Fibroblast of skin of right quadriceps (primary cell): ENCODE measurements at places on chromosomes 1 and 21.
A peak's percentile ranks its signal among the peaks of the same experiment; 100 is the strongest.

DNA sequence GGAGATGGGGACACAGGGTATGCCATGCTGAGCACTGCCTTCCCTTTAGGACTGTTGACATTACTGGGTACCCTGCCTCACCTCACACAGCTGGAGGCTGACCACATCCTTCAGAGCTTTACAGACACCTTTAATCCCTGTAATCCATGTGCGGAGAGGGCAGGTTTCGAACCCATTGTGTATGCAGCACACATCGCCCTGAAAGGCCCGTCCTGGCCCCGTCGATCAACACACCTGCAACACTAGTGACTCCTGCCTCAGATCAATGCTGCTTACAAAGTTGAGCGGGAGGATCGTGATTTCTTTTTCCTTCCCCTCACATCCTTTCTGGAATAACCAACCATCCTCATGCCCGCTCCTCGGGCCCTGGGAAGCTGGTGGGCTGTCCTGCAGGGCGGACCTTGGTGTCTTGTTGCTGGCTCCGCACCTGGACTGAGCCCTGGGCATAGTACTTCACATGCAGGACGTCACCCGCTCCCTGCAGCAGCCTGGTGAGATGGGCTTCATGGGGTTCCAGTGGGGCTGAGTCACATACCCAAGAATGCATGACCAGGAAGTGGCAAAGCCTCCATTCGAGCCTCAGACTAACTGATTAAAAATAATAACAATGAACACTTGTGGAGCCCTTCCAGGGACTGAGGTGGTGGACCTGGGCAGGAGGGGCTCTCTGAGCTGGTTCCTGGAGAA lies 403.6 kb downstream of the PTPRU start:
- DNase-seq: peak; percentile 54

DNA sequence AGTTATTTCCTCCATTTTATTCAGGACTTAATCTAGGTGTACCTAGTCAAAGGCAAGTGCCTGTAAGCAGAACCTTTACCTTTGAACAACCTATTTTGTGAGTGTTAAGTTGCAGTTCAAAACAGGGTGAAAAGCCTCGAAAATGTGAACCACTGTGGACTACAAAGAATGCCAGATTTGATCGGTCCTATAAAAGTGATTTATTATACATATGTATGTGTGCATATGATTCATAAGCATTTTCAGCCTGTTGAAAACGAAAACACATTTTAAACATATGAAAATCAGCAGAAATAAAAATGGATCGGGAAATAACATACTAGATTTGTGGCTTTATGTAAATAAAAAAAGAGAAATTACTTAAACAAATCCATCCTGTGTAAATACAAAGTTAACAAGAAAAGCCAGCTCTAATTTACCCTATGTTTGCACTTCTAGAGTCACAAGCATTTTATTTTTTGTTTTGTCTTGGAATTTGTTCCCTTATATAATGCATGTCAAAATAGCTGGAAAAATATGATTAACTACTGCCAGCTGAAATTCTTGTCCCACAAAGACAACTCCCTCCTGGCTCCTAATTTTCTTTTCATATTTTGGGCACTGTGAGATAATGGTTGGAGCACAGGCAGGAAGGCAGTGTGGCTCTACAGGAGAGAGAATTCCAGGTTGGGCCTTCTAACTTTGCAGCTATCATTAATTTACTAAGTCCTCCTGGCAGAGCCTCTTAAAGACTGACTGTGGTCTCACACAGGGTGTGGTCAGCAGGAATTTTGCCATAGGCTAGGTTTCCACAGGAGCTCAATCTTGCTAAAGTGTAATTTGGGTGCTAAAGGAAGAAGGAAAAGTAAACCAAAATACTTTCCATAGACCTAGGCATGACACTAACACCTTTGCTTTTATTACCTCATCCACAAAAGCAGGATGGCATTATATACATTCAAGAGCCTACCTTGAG lies 70.2 kb upstream of the CDC42BPA start:
- DNase-seq: peak; percentile 43

GRCh38 chr1:2174348-2175054 lies 20.1 kb downstream of the FAAP20 start:
- DNase-seq: peak; percentile 37

DNA sequence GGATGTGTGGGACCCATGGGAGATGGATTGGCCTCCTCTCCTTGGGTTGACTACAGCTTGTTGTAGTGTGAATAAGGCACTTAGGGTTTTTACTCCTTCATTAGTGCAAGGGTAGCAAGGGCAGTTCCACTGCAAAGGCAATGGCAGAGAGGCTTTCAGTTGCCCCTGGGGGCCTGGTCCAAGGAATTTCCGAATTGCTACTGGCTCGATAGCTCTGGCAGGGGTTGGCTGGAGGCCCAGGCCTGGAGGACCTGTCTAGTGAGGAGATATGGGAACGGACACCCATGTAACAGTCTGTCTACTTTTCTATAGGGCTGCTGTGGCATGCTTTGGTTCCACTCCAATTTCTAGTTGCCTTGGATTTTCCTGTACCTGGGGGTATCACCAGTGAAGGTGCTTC lies 218.9 kb upstream of the C1orf105 start:
- no peak for DNase-seq

DNA sequence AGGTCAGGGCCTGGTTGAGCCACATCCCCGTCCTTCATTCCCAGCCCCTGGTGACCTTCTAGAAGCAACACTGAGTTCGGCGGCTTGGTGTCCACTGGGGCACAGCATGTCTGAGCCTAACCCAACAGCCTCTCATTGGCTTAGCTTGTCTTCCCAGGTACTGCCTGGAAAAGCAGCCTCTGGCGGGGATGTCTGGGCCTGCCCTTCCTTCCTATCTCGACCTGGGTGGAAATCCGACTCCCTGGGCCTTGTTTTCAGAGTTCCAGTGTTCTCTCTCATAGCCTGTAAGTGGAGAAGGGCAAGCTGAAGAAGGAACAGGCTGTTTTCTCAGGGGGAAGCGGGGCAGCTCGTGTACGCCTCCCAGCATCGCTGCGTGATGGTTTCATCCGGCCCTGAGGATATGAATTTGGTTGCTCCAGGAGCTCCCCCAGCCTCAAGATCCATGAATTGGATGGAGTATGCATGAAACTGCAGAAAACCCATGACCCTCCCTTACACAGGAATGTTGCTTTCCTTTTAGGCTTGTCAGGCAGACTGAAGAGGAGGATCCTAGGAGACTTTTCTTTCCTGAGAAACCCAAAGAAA lies 116.5 kb upstream of the IRF2BP2 start:
- DNase-seq: peak; percentile 29

DNA sequence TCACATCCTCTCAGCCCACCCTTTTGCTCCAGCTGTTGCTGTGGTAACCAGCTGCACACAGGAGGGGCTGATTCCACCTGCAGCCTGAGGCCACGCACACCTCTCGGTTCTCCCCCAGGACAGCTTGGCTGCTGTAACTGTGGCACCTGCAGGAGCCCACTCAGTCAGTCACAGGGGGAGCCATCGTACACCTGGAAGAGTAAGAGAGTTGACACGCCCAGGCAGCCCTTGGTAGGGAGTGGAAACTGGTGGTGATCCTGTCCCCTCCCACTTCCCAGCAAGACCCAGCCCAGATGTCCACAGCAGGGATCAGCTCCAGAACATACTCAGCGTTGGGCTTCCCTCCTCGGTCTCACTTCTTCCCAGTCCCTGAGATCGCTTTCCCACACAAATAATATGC lies 32.2 kb upstream of the BACE2 start:
- no peak for DNase-seq
